Activated B cell treated with CpG ODN at 0.5 μM for 24 hours (primary cell): ENCODE measurements at places on chromosomes 3 and 15.

GRCh38 chr15:91522605-91523332, 330.7 kb upstream of the SLCO3A1 start:
- no peak for DNase-seq

- DNase-seq, result no peak
These were observed 61.3 kb downstream of the LSM3 start for GRCh38 chr3:14239940-14240339.

DNA sequence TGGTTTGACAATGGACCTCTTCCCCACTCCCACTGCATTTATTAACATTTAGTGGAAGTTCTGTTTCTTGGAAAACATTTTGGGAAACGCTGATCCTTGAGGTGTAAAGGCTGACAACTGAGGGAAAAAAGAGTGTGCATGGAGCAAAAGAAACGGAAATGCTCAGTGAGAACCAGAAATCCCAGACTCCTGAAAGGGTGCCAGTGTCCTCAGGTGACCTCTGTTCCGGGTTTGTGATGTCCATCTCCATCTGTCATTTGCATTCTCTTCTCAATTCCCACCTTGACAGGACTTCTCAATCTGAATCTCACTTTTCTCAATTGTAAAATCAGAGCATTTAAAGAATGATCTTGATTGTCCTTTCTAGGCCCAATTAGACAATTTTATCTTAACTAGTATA, 71.1 kb upstream of the FAM3D start:
- no peak for DNase-seq

- no peak for DNase-seq
These were observed 11.9 kb downstream of the CERS3 start for GRCh38 chr15:100516643-100517512.

GRCh38 chr3:127015282-127016042, 32.5 kb downstream of the PLXNA1 start:
- DNase-seq, result no peak

DNA sequence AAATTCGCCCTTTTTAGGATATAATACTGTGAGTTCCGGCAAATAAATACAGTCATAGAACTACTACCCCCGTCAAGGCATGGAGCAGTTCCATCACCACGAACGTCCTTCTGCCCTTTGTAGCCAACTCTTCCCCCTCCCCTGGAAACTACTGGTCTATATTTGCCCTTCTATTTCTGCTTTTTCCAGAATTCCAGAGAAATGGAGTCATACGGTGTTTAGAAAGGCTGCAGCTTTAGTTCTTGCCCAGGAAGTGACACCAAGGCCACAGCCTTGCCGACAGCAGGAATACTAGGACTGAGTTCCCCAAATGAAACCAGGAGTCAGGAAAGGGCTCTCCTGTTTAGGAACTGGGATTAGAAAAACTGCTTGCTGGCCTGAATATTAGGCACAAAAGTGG, 291.2 kb downstream of the FAM43A start:
- no peak for DNase-seq

DNA sequence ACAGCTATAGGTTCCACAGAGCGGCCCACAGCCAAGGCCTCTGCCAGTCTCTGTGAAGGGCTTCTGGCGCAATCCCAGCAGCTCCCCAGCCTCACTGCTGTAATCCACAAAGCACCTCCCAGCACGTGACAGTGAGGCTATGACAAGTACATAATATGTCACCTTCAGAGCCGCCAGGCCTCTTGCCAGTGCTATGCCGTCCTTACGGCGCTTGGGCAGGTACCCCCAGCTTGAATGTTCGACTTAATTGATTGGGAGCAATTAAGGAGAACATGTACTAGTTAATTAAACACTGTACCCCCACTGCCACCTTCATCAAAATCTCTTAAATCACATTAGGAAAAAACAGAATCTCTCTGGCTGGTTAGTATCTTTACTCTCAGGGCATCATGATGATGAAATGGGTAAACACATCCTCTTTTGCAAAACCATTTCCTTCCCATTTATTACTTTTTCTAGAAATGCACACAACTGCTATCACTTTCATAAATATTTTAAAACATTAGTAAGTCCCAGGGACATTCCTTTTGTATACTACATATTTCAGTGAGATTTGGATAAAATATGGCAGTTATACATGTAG, 169.9 kb downstream of the XXYLT1 start:
- DNase-seq, result no peak

GRCh38 chr3:185279587-185280138, 25.8 kb upstream of the EHHADH start:
- no peak for DNase-seq

DNA sequence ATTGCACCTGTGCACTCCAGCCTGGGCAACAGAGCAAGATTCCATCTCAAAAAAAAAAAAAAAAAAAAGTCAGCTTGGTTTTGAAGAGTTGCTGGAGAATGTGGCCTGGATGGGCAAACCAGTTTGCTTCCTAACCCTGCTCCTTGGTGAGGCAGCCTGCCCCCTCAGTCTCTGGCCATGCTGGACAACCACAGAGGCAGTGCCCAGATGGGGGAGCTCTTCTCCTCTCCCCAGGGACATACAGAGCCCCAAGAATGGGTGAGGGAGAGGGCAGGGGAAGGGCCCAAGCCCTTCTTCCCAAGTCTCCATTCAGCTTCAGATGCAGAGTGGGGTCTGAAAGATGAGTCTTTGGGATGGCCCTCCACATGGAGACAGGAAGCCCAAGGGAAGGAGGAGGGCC, 27.9 kb downstream of the CD276 start:
- no peak for DNase-seq

DNA sequence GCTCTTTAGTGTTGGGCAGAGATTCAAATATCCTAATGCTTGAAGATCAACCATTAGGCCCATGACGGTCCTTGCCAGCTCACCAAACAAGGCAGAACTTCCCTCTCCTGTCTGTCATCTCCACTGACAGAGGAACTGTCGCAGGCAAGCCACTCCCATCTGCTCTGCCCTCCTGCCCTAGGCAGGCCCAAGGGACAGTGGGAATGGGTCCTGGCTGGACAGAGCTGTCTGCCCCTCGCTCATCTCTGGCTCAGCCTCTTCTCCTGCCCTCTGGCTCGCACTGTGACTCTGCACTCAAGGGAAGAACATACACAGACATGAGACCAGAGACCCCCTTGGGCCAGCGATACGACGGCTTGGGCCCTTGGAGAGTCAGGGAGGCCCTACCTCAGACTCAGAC, 7.6 kb upstream of the MUSTN1 start:
- DNase-seq, result no peak

GRCh38 chr3:55826097-55826496, 339.0 kb upstream of the WNT5A start:
- DNase-seq, result no peak

DNA sequence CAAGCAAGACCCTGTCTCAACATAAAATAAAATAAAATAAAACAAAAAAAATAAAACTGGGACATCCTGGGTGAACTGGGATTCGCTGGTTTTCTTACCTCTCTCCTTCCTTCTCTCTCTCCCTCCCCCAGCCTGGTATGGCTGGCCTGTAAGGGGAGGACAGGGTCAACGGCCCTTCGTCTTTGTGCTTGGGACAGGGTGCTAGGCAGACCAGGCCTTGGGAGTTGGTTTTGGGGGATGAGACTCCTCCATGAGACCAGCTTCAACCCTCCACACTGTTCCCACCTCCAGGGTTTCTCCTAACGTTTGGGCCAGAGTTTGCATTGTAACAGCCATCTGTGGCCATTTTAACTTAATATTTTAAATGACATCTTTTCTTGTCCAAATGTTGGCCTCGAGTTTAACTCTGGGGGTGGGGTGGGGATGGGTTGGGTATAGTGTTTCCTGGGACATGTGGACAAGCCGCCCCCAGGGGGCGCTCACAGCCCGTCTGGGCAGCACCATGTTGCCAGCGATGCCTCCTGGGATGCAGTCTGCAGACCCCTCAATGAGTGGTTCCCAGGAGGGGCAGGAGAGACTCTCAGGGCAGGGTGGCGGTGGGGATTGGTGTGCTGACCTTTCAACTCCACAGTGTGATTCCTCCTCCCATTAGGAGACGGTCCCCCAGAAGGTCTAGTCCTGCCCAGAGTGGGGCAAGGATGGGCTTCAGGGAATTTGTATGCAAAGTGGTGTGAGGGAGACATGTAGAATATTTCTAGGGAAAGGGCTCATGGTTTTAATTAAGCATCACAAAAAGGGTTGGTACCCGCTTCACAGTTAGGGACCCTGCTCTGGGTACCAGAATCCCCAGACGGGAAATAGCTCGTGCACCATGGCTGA, 37.7 kb upstream of the LCTL start:
- DNase-seq, result peak; percentile 56

GRCh38 chr3:42601896-42602581, 1.6 kb downstream of the NKTR start:
- DNase-seq, result no peak

- no peak for DNase-seq
These were observed 63.2 kb upstream of the SPPL2A start for GRCh38 chr15:50828610-50829206.

DNA sequence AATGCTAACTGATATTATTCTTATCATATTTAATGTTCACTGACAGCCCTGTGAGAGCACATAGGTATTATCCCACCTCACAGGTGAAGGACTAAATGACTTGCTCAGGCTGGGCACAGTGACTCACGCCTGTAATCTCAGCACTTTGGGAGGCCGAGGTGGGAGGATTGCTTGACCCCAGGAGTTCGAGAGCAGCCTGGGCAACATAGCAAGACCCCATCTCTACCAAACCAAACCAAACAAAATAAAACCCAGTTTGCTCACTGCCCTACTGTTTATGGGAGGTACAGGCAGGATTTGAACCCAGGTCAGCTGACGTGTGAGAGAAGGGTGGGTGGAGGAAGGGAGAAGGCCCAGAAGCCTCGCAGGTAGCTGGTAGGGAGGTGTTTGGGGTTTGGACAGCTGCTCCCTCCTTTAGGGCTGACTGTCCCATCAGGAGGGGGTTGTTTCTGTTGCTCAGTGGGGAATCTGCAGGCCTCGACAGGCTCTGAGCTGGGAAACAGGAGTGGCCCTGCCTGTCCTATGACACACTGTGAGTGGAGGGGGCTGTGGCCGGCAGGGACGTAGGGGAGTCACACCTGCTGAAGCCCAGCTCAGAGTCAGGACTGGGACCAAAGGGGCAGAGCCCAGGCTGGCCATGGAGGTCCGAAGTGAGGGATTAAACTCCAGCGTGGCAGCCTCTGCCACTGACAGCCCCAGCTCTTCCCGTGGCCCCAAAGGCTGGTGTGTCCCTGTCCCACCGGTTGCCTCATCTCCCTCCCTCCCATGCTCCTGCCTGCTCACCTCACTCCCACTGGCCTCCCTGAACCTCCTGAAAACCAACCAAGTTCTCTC, 25.3 kb downstream of the BHLHE40 start:
- DNase-seq, result no peak

DNA sequence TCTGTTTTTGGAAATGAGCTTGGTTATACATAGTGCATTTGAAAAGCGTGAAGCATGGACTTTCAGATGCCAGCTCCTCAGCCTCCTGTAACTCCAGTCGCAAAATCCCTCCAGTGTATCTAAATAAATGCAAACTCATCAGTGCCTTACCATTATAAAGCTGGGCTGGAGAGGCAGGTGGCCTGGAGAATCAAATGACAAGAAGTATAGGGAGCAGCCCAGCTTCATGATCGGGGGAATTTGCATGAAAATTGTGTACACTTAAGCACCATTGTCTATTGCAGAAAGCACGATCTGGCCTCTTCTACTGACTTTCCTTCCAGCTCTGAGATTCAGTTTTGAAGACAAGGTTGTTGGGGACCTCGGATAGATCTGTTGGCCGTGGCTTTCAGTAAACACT, 71.7 kb downstream of the IGF1R start:
- DNase-seq, result no peak

- no peak for DNase-seq
These were observed 10.9 kb downstream of the KLF13 start for GRCh38 chr15:31337352-31338031.

GRCh38 chr15:28252831-28253230, 69.1 kb downstream of the HERC2 start:
- no peak for DNase-seq

- DNase-seq, result no peak
These were observed 710 bp downstream of the TJP1 start for GRCh38 chr15:29821416-29822099.

GRCh38 chr15:75346796-75347221, at the start of gene NEIL1:
NEIL1 (plus strand) TSS chr15:75347039; CDS start chr15:75348906, 1,867 bp downstream.
- DNase-seq, result no peak

- DNase-seq, result no peak
These were observed 16.6 kb downstream of the LYSMD4 start for GRCh38 chr15:99716540-99717095.

DNA sequence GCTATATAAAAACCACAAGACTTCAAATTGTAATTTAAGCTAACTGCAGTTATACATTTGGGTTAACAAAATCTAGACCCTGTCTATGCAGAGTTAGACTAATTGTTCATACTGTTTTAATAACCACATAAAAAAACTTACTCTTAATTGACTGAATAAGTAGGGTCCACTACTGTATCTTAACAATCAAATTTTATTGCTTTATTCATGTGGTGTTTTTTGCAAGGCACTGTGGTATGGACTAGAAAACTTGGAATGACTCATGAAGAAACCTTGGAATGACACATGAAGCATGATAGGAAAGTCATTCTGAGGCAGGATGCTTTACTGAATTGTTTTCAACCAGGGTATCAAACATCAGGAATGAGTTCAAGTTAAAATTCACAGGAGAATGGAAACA, 2.3 kb downstream of the SERP1 start:
- no peak for DNase-seq

- DNase-seq, result no peak
These were observed 119.6 kb downstream of the ASB7 start for GRCh38 chr15:100721758-100722550.

DNA sequence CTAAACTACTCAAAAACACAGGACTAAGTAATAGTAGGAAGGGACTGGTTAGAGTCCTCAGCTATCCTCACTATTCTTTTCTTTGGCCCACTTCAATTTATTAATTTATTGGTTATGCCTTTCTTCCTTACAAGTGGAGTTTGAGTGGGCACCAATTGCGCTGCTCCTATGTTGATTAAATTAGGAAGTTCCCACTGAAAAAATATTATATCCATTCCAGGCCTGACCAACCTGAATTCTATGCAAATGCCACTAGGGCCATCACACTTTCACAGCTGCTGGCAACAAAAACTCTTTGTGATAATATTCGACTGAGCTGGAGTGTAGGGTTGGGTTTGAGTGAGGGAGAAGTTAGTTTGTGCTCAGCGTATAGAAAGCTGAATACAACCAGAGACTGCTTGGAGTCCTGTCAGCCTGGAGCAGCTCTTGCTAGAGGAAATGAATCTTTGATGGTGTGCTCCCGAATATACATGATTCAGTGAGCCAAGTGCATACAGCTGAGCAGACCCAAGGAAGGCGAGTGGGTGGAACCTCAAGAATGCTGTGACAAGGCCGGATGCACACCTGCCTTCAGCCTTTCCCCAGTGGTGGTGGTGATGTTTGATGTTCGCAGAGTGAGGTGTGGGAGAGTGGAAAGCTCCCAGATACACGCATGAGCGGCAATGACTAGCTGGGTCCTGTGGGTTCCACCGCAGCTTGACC, 1.5 kb downstream of the ARHGEF3 start:
- no peak for DNase-seq

DNA sequence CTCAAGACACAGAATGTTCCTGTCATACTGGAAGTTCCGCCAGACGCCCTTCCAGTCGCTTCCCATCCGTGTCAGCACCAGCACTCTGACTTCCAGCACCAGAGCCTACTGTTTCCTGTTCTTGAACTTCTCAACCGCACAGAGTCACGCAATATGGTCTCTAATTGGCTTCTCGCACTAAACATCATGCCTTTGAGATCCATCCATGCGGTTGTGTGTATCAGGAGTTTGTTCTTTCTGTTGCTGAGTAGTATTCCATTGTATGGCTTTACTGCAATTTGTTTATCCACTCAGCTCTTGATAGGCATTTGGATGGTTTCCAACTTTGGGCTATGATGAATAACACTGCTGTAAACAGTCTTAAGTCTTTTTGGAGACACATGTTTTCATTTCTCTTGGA, 112.1 kb downstream of the LRRK1 start:
- no peak for DNase-seq

GRCh38 chr15:26970712-26971210, at the start of gene GABRG3:
GABRG3 (plus strand) TSS chr15:26971181.
- no peak for DNase-seq
